Mesothelial cell of epicardium (in vitro differentiated cells): ENCODE measurements at places on chromosomes 5 and 9. TPM values are rescaled to one million over a fixed set of nuclear protein-coding genes. Genes with fewer than 3 reads are reported as not detected.
A peak's percentile ranks its signal among the peaks of the same experiment; 100 is the strongest.

Gene DPYSL3
- total RNA-seq = 161 to 169 TPM (median 165 TPM) in 3 replicates

- no peak overlapping the region for H3K4me3 ChIP-seq
- no peak overlapping the region for H3K27ac ChIP-seq
- H3K27me3 ChIP-seq = no peaks in the 10 kb centered on the region
- DNase-seq = no peak
Measured at GRCh38 chr9:17291766-17292165, 156.9 kb downstream of the CNTLN start.

Gene ZNF883
- 8.6 to 11.5 TPM (median 11.2 TPM) in 3 replicates for total RNA-seq

DNA sequence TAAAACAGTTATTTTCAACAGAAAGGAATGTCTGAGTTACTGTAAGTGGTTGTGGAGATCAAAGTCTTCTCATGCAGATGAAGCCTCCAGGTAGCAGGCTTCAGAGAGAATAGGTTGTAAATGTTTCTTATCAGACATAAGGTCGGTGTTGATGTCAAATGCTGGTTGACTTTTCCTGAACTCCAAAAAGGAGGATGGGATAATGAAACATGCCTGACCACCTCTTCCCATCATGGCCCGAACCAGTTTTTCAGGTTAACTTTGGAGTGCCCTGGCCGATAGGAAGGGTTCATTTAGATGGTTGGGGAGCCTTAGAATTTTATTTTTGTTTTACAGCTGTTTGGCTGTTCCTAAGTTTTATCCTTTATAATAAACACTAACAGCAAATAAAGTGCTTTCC lies 478.4 kb downstream of the ACTL7B start:
- peak overlapping the region; percentile 33 for H3K27ac ChIP-seq
- no peak for DNase-seq
- H3K27me3 ChIP-seq = no peaks in the 10 kb centered on the region
- peaks cover 11% of the 10 kb centered on the region for H3K4me1 ChIP-seq
- peaks cover 2% of the 10 kb centered on the region for H3K36me3 ChIP-seq
